ENCODE measurements at places on chromosomes 5 and 9.

DNA sequence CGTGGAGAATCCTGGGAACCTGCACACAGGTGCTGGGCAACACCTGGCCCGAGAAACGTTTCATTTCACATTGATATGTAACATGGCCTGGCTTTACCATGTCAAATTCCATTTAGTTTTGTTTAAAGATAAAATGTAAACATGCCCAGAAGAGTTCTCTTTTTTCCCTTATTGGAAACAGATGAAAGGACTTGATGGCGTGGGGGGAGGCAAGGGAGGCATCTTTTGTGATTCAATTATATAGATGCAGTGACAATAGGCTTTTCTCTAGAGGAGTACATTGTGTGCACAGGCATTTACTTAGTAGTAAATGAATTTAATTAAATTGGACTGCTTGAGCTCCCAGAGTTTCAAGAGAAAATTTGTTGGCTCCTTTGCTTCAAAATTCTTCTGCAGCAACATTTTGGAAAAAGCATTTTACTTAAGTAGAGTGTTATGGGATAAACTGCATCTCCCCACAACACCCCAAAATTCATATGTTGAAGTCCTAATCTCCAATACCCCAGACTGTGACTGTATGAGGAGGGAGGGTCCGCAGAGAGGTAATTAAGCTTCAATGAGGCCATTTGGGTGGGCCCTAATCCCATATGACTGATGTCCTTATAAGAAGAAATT, 254.3 kb upstream of the NFIL3 start:
- no peak for DNase-seq

DNA sequence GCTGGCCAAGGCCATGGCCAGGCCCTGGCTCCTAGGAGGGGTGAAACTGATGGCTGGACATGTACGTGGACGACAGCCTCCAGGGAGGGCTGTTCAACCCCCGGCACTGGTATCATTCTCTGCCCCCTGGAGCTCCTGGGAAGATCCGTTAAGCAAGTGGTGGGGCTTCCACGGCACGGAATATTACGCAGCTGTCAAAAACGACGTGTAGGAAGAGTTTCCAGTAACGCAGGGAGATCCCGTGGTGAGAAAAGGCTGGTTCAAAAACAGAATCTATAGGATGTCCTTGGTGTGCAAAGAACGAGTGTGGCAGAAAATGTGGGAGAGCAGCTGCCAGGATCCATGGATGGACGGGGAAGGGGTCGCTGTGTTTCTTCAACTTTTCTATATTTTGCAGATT, 36.3 kb upstream of the TMEM250 start:
- DNase-seq: no peak

DNA sequence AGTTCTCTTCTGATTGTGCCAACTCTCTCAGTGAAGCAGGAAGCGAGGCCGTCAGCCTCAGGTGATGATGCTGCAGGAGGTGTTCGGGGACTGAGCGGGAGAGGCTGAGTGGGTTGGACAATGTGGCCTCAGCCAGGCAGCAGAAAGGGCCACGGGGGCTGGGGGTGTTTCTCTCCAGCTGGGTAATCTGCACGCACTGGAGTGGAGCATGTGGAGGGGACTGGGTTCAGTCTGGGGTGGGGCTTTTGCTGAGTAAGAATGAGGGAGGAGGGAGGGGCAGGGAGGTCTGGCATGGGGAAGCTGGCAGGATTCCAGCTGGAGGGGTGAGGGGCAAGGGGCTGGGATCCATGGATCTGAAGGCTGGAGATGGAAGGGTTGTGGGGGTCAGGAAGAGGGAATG, 60.8 kb upstream of the PHYKPL start:
- DNase-seq: no peak

DNA sequence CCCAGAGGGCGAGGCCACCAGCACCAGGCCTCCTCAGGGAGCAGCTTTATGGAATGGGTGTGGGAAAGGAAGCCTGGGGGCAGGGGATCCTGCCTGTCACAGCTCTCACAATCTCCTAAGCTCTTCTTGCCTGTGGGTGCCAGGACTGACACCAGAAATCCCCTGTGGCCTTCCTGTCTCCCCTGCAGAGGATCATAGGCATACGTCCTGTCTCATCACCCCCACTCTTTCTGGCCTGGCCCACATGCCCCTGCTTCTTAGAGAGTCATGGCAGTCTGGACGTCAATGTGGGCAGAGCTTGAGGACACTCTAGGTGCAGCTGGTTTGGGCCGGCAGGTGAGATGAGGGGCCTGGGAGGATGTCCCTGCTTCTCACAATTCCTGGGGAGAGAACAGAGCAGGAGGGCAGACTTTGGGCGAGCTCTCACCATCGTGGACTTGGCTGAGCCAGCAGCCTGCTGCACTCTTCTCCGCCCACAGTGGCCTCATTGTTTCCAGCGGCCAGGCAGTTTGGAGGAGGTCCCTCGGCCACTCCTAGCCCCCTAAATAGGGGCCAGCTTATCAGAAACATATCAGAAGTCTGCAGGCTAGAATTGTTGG, 67.3 kb upstream of the ZFR start:
- DNase-seq: no peak

DNA sequence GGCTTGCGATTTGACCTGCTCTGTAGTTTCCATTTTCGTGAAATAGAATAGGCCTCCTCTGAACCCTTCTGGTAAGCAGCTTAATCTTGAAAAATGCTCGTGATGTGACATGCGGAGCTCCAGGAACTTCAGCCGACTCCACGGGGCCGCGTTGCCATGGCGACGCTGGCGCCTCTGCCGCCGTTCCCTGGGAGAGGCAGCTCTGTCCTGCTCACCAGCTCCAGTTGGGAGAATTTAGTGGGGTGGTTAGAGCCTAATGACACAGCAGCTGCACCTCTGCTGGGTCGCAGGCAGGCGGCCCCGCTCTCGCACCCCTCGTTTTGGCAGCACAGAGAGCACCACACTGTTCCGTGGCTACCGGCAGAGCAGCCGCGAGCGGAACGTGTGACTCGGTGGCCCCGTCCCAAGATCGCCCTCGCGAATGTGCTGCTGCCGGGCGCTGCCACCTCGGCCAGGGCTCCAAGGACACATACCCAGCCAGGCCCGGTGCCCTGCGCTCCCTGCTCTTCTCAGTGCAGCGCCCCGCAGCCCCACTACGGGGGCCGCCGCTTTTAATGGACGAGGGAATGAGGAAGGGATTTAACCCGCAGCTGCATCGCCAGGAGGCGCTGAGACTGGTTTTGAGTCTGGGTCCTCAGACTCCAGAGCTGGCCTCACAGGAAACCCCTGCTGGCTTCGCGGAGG, 131.2 kb upstream of the LMX1B start:
- peak; percentile 86 for DNase-seq

DNA sequence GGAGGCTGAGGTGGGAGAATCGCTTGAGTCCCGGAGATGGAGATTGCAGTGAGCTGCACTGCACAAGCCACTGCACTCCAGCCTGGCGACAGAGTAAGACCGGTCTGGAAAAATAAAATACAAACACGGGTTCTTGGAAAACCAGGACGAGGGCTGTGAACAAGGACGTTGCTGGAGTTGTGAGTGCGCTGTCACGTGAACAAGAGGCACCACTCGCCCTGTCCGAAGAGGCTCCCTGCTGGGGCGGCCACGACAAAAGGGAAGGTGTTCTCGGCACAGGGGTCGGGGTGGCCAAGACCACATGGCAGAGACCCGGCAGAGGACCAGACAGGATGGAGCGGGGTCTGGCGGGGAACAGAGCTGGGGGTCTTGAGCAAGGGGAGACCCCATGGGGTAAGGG, 30.6 kb upstream of the UBAC1 start:
- no peak for DNase-seq

GRCh38 chr5:115736004-115736689, 80.3 kb downstream of the CDO1 start:
- DNase-seq: no peak

GRCh38 chr9:107999011-107999410, 509.4 kb upstream of the KLF4 start:
- peak; percentile 49 for DNase-seq

DNA sequence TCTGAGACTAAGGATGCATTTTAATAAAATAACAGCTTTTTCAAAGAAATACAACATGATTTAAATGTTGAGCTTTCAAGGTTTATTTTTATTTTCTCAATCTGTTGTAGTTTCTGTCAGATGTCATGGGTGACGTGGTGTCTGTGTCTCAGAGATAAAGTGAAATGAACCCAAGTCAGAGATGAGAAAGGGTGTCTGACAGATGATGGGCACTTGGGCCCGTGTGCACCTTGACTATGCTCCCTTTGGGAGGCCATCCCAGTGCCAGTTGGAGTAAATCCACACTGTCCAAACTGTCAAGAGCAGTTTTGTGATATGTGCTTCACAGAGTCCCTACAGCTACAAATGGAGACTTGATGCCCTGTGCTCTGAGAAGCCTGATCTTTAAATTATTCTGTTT, 536.9 kb upstream of the FAM174A start:
- DNase-seq: no peak

- DNase-seq: no peak
Observed at GRCh38 chr9:114995681-114996221, 65.4 kb upstream of the TNFSF8 start.

- DNase-seq: no peak
Observed at GRCh38 chr9:3177146-3177761, 333.4 kb upstream of the PUM3 start.

DNA sequence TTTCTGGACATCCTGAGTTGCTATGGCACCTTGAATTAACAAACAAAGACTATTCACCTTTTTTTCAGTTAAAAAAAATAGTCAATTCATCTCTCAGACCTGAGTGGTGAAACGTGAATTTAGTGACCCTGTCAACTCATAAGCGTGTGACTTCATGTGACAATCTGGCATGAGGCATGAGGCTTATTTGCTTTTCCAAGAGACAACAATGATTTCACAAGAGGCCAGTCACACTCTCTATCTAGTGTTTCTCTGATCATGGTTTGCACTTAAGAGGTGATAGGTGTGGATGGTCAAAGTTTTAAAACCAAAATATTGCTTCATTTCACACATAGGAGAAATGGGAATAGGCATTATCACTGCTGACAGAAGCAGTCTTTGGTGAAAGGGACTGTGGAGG, 559.6 kb upstream of the ACO1 start:
- DNase-seq: no peak

DNA sequence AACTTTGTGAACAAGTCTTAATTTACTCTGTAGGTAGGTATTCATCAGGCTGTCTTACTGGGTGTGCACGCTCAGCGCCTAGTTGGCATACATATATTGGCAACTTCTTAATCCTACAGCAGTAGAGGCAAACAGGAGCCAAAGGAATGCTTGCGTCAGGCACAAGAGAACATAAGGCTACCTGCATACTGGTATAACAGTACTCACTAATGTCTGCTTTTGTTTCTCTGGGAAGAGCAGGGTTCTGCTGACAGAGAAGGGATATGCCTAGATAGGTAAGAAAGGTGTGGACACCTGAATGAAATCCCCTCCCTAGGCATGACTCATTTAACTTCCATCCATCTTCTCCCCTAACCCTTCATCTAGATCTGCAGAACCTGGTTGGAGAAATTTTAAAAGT, 40.1 kb downstream of the ELL2 start:
- no peak for DNase-seq

DNA sequence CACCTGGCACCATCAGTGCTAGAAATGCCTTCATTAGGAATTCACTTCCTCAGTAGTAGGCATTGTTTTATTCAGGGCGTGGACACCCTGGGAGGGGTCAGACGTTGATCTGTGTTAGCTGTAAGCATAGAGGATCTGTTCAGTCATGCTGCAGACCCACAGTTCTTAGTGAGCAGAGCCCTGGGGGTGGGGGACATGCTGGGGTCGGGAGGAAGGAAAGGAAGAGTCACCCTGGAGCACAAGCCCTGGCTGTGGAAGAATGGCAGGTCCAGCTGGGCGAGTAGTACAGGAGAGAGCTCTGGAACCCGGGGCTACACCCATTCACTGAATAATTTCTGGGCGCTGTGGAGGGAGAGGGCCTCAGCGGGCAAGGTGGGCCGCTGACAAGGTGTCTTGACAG, 172.5 kb downstream of the FSTL4 start:
- peak; percentile 40 for DNase-seq

DNA sequence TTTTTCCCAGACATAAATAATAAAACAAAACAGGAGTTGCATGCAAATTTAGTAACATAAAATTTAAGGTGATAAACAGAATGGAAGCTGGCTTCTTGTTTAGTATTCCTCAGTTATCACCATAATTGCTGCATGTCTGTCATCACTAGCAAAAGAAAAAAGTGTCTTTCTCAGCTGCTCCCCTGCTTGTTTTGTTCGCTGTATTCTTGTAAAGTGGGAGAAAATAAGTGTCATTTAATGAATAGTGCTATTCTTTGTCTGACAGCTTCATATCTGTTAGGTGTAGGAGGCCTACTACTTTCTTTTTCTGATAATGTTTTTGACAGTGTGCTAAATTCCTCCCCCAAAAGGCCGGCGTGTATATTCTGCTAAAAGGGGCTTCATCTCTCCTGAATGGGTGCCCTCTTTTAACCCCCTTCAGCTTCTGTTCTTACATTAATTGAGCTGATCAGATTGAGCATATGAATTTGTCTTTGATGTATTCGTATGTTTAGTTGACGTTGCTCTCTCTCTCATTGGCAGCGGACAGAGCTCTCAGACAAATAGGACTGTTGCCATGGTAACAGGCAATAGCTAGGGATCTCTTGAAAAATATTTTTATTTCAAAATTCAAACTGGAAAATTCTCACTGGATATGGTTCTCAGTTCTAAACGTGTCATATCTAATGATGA, 303.8 kb downstream of the KIAA0825 start:
- DNase-seq: no peak

DNA sequence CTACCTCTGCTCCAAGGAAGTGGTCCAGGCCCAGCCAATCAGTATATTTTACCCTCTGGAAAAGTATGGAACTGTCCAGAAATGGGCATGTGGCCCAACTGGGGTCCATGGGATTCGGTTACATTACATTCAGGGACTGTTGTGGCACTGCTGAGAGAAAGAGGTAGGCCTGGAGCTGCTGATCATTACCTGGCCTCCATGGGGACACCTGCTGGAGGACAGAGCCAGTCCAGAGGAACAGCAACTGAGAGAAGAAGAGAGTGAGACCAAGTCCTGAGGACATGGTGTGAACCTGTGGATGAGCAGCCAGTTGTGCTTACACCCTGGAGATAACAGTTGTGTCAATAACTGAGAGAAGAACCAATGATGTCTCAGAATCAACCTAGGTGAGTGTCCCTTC, 48.2 kb downstream of the HMHB1 start:
- DNase-seq: no peak

- no peak for DNase-seq
Observed at GRCh38 chr9:85740787-85741094, 1.0 kb downstream of the AGTPBP1 start.

- DNase-seq: no peak
Observed at GRCh38 chr5:176410486-176411180, 5.7 kb downstream of the CLTB start.

GRCh38 chr5:157514974-157515373, 55.0 kb downstream of the NIPAL4 start:
- DNase-seq: no peak

GRCh38 chr5:77641963-77642737, 3.6 kb upstream of the OTP start:
- no peak for DNase-seq

Measured in ecto neural progenitor cell (in vitro differentiated cells).